AG04450 (cell line): ENCODE measurements at places on chromosomes 1 and 21. TPM values are rescaled to one million over a fixed set of nuclear protein-coding genes. Genes with fewer than 3 reads are reported as not detected.

DCDC2B gene
- polyA plus RNA-seq = not detected in 2 replicates

ATP1A2 gene
- polyA plus RNA-seq = 6.2 and 6.5 TPM in 2 replicates

RORC gene
- polyA plus RNA-seq = not detected in 2 replicates

MTR gene
- polyA plus RNA-seq = 11.0 and 13.0 TPM in 2 replicates

CD48 gene
- not detected in 2 replicates for polyA plus RNA-seq

THEM5 gene
- not detected in 2 replicates for polyA plus RNA-seq

LRRC8B gene
- 1.5 and 1.6 TPM in 2 replicates for polyA plus RNA-seq

IL10 gene
- not detected in 2 replicates for polyA plus RNA-seq

KCNQ4 gene
- polyA plus RNA-seq = 0.04 TPM in 1 of 2 replicates, not detected in the other

DNA sequence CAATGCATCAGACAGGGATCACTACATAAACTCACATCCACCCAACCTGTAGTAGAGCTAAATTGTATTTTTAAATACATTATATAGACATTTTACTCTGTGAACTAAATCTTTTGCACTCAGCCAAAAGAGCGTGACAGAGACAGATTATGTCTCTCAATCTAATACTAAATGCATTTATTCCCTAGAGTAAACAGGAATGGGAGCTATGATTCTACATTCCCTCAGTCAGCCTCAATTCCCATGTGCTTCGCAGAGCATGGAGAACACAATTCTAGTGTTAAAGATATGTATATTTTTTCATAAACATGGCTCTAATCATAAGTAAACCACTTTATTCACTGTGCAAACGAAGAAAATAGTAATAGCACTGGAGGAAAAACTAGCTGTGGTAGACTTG is 16.5 kb downstream of the PIGK start:
- no peak for DNase-seq

DNA sequence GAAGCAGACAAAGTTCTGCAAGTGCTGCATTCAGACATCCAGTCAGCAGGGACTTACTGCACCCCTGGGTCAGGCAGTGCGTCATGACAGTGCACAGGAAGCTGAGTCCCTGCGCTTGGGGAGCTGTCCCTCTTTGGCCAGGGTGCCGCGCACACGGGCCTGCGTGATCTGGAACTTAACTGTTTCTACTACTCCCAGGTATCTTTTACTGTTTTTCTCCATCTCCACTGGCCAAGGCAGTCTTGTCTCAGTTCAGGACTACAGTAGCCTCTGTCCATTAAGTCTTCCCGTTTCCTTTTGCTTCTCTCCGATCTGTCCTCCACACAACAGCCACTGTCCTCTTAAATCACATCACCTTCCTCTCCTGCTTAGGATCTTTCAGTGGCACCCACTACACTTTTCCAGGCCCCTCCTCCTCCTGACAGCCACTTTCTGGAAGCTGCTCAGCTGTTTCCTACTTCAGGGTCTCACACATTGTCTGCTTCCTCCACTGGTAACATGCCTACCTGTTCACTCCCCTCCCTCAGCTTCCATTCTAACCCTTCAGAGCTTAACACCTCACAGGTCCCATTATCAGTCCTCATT is 15.9 kb downstream of the ERRFI1 start:
- DNase-seq = no peak

GRCh38 chr1:55689800-55690199 is 474.6 kb upstream of the USP24 start:
- no peak for DNase-seq

DNA sequence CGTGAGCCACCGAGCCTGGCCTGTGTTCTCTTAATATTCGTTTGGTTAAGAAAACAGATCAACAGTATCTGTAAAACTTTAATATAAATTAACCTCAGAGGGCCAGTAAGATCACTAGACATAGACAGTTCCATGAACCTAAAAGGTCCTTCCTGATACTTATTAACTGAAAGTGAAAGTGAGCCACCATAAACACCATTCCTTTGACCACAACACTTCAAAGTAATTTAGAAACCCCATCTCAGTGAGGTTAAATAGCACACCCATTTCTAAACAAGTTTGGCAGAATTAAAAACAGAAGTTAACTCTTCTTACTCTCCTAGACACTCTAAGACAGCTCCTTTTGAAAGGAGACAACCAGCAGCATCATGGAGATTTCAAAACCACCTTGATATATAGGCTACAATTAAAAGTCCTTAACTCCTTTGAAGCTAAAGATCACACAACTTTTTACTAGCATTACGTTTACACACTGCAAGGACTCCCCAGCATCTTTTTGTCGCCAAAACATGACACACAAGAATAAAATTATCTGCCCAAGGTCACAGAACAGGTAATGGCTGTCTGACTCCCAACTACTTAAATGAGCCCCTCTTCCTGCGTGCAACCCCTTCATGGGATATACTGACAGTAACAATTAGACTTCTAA is 2.2 kb downstream of the RNF19B start:
- no peak for DNase-seq

DNA sequence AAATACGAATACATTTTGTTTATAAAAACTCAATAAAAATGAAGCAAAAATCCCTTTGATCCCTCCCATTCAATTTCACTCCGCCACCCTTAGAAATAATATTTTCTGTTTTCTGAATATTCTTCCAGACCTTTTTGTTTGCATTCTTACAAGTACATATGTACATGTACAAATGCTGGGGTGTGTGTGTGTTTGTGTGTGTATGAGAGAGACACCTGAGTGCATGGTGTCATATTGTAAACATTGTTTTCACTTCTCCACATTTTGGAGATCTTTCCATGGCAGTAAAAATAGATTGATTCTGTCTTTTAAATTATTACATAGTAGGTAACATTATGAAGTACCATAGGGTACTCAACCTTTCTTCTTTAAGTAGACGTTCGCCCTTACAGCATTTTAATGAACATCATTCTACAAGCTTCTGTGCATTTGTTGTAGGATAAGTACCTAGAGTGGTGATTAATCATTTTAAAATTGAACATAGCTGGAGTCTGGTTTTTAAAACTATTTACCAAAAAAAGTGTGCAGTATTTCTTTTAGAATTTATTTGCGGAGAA is 1.3 kb upstream of the MPC2 start:
- no peak for DNase-seq

- no peak for DNase-seq
Measured at GRCh38 chr1:6594977-6595740, 7.5 kb downstream of the KLHL21 start.

DNA sequence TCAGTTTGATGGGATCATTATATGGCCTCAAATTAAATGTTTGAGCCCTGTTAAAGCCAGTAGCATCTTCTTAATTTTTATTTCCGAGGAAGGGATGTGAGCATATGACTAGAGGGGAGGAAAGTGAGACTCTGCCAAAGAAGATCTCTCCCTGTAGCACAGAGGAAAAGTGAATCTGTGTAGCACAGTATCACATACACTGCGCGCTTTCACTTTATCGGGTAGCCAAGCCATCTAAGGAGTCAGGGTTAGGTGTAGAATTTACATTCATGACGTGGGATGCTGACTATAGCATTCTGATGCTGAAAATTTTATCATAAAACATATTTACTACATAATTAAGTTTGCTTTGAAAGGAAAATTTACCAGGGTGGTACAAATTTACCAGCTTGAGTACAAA is 24.0 kb downstream of the LRRC8D start:
- DNase-seq = no peak

GRCh38 chr1:110643879-110644472 is 30.8 kb downstream of the KCNA3 start:
- DNase-seq = no peak

DNA sequence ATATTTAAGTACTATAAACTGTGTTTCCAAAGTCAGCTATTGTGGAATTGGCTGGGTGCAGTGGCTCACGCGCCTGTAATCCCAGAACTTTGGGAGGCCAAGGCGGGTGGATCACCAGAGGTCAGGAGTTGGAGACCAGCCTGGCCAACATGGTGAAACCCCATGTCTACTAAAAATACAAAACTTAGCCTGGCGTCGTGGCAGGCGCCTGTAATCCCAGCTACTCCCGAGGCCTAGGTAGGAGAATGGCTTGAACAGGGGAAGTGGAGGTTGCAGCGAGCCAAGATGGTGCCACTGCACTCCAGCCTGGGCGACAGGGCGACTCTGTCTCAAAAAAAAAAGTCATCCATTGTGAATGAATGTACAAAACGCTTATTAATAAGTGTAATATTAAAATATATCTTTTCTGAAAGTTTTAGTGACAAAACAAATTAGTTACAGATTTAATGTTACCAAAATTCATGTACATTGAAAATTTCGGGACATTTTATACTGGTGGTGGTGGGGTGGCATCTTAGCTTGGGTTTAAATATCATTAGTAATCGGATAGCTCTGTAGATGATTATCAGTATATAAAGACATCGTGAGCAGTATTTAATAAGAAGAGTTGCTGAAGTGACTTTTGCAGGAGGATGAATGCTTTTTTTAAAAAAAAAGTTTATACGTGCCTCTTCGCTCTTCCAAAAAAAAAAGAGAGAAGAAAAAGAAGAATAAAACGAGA is 503 bp upstream of the SRSF11 start:
- DNase-seq = no peak

GRCh38 chr1:100353071-100353801 is 930 bp downstream of the CDC14A start:
- no peak for DNase-seq

GRCh38 chr1:53600001-53600400 is 139.0 kb downstream of the GLIS1 start:
- no peak for DNase-seq

- no peak for DNase-seq
Measured at GRCh38 chr1:22745669-22746585, 35.3 kb downstream of the EPHB2 start.

DNA sequence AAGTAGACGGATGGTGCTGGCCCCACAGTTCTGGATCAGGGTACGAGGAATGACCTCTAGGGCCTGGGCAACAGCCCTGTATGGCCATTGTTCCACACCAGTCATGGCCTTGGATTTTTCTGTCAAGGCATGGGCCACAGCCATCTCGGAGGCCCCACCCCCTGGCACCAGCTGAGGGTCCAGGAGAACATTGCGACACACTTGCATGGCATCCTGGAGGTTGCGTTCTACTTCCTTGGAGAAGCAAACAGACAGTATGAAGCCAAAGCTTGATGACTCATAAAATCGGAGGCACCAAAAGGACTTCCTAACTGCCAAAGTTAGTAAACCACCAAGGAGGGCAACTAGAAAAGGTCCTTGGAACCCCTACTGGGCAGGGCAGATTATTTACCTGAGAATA is 11.9 kb upstream of the VHLL start:
- DNase-seq = no peak

- DNase-seq = no peak
Measured at GRCh38 chr1:174075245-174075692, 53.1 kb upstream of the RC3H1 start.

DNA sequence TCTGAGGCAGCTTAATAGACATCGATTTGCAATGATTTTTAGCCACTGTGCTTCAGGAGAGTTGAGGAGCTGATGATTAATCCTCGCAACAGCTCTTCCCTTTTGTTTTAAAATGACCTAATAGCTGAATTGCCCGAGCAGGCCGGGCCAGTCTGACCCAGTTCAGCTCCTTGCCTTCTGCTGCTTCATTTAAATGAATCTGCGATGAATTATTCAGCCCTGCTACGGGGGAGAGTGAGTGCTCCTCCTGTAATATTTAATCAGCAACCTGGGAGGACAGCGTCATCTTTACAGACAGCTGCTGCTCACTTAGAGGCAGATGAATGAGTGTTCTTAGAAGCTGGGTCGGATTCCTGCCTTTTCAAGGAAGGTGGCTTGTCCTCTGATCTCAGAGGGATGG is 325.1 kb downstream of the CAMTA1 start:
- DNase-seq = no peak

DNA sequence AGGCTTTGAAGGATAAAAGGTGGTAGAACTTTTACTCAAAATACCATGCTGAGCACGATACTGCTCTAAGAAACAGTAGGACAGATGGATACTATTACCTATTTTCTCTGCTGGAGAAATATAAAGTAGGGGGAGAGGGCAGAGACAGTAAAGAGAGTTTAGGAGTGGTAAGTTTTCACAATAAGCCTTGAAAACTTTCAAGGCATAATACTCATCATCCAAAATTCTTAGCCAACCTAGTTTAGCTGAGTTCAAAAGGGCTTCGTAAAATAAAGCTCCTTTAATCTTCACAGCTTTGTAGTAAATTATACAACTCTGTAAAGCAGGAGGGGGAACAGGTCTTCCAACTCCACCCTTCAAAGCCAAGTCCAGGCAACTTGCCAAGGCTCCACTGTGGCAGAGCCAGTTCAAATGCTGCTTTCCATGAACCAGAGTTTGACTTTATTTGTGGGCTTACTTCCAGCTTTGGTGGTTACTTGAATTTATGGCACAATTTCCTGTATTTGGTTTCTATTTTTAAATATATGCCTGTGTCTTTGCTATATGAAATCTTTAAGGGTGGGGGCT is 15.5 kb downstream of the TEX38 start:
- DNase-seq = no peak

DNA sequence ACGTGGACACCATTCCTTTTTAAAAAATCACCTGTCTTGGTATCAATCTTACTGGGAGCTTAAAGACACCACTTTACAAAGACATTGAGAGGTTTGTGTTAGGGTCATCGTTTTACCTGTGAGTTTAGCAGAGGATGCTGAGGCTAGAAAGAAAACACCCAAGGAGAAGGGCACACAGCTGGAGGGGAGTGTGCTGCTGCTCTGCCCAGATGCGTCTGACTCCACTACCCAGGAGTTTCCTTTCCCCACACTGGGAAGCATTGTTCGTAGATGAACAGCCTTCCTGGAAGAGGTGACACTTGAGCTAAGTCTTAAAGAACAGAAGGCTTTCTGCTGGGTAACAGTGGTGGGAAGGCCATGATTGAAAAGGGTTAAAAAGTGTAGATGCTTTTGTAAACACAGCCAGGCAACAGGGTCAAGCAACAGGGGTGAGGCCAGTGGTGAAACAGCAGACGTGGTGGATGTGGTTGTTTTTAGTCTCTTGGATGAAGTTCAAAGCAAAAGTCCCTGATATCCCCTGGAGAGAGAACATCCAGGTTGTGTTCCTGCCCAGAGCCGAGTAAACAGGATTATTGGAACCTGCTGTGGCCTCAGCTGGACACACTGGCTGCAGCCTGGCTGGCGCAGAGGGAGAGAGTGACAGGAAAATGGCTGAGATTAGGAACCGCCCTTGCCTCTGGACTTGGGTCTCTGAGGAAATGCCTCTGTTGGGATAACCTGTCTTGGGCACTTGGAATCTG is 198.6 kb upstream of the JUN start:
- no peak for DNase-seq

GRCh38 chr1:96510391-96510790 is 211.2 kb upstream of the PTBP2 start:
- no peak for DNase-seq

- DNase-seq = no peak
Measured at GRCh38 chr1:192867180-192867579, 58.3 kb downstream of the RGS2 start.

DNA sequence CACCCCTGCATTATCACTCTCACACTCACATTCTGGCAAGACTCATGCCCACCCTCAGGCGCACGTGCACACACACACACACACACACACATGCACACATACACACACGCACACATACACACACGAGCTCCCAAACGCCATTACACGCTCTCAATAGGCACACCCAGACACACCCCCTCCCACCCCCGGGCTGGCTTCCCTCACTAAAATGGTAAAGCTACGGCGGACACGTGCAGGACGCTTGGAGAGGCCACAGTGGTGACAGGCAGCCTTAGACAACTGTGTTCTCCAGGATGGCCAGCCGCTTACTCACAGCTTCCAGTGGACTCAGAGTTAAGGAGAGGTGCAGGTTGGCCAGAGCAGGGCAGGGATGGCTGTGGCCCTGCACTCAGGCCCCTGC is 10.1 kb downstream of the MATN1 start:
- DNase-seq = no peak

GRCh38 chr1:231053493-231054162 is 13.6 kb upstream of the FAM89A start:
- peak; percentile 53 for DNase-seq
